ENCODE measurements at places on chromosomes 16 and 17. TPM values are rescaled to one million over a fixed set of nuclear protein-coding genes. Genes with fewer than 3 reads are reported as not detected.
A peak's percentile ranks its signal among the peaks of the same experiment; 100 is the strongest.

DNA sequence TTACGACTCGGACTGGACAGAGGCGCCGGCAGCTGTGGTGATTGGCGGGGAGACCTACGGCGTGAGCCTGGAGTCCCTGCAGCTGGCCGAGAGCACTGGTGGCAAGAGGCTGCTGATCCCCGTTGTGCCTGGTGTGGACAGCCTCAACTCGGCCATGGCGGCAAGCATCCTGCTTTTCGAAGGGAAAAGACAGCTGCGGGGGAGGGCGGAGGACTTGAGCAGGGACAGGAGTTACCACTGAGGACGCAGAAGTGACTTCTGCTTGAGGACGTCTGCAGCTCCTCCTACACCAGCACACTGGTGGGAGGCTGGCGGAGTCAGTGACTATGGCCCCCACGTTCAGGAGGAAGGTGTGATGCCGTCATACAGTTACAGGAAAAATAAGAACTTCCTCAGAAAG is 9.7 kb downstream of the MRM3 start:
- no peak for DNase-seq

DNA sequence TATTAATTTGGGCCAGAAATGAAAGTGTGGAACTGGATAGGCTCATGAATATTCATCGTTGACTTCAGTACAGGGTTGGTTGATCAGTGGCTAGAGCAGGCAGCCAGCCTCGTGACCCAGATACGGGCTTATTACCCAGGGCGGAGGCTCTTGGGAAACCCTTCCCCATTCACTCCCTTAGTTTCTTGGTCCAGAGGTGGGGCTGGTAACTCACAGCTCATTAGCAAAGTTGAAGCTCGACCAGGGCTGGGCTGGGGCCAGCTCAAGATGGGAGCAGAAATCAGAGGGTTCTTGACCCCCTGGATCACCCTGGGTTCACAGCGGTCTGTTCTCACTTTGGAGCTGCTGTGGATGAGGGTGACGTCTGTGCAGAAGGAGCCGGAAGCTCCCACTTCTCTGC is 44.6 kb upstream of the GSE1 start:
- DNase-seq, result no peak

DNA sequence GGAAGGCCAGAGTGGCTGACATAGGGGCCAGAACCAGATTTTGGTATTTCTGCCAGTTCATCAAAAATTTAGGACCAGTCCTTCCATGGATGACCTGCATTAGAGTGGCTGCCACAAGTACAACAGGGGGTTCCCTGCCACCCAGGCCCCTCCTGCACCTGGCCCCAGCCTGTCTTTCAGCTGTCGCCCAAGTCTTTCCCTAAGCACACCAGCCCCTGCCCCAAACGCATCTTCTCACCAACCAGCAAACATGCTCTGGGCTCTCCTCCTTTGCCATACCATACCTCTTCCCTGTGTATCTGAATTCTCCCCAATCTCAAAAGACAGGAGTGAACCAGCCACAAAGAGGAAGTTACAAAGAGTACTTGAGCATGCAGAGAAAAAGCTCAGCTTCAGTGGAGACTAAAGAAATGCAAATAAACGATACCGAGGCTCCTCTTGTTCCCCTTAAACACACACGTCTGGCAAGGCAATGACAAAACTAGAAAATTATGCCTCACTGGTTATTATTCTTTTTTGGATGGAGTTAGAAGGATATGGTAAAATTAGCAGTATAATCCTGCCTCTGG is 130.6 kb downstream of the DYNLRB2 start:
- no peak for DNase-seq

GRCh38 chr17:1234455-1234854 is 35.8 kb upstream of the BHLHA9 start:
- no peak for DNase-seq

DNA sequence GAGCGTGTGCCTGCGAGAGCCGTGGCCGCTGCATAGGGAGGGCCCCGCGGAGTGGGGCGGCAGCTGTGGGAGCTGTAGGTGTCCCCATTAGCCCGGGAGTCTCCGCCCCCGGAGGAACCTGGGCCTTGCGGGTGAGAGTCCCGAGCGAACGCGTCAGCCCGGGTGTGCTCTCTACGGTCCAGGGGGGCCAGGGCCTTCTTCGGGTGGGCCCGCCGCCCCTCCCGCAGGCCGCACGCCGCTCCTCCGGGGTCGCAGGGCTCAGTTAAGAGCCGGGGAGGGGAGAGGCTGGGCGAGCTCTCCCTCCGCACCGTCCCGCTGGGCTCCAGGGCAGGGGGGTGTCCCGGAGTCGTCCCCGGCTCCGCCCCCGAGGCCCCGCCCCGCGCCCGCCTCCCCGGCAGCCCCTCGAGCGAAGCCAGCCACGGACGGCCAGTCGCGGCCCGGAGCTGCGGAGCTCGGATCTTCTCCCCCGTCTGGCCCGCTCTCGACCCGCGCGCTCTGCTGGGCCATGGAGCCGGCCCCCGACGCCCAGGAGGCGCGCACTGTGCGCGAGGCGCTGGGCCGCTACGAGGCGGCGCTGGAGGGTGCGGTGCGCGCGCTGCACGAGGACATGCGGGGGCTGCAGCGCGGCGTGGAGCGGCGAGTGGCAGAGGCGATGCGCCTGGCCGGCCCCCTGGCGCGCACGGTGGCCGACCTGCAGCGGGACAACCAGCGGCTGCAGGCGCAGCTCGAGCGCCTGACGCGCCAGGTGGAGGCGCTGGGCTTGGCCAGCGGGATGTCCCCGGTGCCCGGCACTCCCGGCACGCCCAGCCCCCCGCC is at the start of gene SMTNL2:
TSS of gene SMTNL2 (plus strand) at position 429 of the 816 bp plus-strand sequence. CDS start at position 506, 77 bp downstream.
- DNase-seq, result peak; percentile 24

GRCh38 chr16:84119368-84119767 is 2.6 kb upstream of the MBTPS1 start:
- no peak for DNase-seq

SLC6A2 gene
- total RNA-seq, result not detected

C16orf95 gene
- 1.5 TPM for total RNA-seq

CHST5 gene
- total RNA-seq, result not detected
